Endothelial cell (in vitro differentiated cells): ENCODE measurements at places on chromosomes 2 and 18.

GRCh38 chr2:28926847-28927246, 32.4 kb downstream of the WDR43 start:
- no peak for DNase-seq

GRCh38 chr2:6917761-6918421, 679 bp downstream of the RNF144A start:
- DNase-seq: peak; percentile 49

DNA sequence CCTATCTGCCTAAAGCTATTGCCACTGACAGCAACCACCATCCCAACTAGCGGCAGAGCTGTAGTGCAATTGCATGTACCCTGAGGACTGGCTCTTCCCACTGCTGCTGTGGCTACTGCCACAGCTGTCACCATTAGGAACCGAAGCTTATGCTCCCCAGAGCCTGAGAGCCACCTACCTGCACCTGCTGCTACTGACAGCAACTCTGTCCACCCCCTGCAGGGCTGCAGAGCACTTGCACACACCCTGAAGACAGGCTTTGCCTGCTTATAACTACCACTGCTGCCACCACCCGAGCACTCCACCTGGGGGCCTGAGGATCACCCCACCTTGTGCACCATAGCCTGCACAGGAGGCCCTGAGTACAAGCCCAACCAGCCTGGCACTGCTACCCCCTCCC, 217.6 kb upstream of the FOSL2 start:
- no peak for DNase-seq

GRCh38 chr2:214365549-214365948, 45.3 kb upstream of the VWC2L start:
- DNase-seq: no peak

- DNase-seq: no peak
Observed at GRCh38 chr2:179729966-179730365, 131.4 kb downstream of the ZNF385B start.

DNA sequence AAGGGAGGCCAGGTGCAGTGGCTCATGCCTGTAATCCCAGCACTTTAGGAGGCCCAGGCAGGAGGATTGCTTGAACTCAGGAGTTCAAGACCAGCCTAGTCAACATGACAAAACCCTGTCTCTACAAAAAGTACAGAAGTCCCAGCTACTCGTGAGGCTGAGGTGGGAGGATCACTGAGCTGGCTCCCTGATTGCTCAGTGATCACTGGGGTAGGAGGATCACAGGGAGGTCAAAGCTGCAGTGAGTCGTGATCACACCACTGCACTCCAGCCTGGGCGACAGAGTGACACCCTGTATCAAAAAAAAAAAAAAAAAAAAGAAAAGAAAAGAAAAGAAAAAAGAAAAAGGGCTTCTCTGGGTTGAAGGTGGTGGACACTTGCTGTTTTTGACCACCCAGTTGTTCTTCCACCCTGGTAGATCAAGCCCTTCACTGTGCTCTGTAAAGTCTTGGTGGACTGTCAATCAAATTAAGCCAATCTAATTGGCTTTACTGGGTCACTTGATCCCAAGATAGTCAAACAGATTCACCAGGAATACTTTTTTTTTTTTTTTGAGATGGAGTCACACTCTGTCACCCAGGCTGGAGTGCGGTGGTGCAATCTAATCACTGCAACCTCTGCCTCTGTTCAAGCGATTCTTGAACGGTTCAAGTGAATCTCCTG, 191.6 kb downstream of the AGPS start:
- DNase-seq: no peak

- DNase-seq: no peak
Observed at GRCh38 chr2:61775956-61776570, 77.8 kb downstream of the FAM161A start.

DNA sequence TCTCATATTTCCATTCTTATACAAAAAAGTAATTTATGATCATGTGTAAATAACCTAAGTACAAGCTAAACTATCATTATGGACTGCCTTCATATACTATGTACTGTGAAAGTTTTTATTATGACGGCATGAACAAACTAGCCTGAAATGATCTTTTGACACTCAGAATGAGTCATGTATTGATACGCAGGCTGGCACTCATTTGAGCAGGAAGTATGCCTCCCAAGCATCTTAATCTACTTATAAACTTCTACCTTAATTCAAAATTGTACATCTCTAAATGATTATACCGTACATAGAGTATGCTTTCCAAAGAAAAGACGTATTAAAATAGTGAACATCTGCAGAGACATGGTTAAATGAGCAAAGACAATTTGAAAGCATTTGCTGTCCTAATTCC, 207.1 kb upstream of the SPOPL start:
- no peak for DNase-seq

GRCh38 chr2:152766928-152767327, 48.5 kb downstream of the ARL6IP6 start:
- no peak for DNase-seq

DNA sequence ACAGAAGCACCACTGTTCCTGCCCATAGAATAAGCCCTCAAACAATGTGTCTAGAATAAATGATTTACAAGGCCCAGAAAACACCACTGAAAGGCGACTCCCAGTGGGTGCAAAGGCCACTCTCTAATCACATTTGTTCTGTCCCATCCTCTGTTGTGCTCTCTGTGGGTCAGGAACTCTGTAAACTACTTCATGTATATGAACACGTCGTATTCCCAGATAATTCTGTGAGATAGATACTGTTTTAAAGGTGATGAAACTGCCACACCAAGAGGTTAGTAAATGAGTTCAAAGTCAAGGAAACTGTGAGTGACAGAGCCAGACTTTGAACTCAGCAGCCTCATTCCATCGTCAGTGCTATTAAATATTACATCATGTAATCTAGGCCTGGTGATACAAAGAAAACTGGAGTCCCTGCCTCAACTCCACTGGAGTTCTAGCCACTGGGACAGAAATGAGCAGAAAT, 269.7 kb upstream of the DCC start:
- DNase-seq: no peak

DNA sequence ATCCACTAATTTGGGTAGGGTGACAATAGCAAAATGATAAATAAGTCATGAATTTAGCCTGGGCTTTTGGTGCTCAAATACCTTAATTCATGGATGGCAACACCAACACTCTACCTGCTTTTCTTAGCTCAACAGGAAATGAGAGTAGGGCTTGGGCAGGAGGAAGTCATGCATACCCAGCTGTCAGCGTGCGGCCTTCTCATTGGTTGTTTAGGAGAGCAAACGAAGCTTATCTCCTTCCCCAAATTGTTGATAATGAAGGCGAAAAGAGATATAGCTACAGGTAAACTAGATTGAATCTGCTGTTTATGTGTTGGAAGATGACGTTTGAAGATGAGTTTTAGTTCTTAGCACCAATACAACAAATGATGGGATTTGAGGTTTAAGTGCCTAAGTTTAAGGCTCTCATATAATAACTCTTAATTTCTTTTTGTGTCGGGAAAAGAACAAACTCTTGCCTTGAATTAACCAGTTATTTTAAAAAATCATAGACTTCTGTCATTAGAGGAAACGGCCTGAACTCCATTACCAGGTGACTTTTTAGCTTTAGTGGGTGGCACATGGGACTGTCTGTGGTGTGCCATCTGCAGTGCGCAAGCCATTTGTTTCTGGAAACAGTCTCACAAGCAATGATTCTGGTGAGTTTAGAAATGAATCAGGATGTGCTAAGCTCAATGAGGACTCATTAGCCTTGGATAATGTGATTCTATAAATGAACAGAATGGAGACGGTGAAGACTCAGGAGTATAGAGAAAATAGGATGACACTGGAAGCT, 19.8 kb downstream of the MAP4K4 start:
- no peak for DNase-seq

- no peak for DNase-seq
Observed at GRCh38 chr18:5630900-5631413, 87.2 kb upstream of the EPB41L3 start.

DNA sequence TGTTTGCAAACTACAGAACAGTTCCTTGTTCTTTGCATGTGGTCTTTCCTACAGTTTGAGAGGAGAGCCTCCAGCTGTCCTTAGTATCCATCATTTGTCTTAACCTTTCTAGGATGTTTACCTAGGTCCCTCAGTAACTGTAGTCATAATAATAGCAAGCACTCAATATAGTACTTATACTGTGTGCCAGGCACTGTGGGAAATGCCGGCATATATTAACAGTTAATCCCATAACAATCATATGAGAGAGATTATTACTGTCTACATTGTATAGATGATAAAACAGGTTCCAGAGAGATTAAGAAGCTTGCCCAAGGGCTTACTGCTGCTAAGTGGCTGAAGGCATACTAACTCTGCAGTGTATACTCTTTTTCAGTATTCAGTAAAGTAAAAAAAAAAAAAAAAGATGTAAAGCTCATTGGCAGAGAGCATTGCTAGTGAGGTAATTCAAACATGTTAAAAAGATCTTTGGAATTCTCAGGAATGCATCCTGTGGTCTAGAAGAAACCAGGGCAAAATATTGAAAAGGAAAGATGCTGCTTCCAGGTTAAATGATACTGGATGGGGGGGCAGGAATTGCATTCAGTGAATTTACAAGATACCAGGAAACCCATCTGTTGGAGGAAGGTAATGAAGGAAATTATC, 72.3 kb downstream of the SPTBN1 start:
- no peak for DNase-seq

DNA sequence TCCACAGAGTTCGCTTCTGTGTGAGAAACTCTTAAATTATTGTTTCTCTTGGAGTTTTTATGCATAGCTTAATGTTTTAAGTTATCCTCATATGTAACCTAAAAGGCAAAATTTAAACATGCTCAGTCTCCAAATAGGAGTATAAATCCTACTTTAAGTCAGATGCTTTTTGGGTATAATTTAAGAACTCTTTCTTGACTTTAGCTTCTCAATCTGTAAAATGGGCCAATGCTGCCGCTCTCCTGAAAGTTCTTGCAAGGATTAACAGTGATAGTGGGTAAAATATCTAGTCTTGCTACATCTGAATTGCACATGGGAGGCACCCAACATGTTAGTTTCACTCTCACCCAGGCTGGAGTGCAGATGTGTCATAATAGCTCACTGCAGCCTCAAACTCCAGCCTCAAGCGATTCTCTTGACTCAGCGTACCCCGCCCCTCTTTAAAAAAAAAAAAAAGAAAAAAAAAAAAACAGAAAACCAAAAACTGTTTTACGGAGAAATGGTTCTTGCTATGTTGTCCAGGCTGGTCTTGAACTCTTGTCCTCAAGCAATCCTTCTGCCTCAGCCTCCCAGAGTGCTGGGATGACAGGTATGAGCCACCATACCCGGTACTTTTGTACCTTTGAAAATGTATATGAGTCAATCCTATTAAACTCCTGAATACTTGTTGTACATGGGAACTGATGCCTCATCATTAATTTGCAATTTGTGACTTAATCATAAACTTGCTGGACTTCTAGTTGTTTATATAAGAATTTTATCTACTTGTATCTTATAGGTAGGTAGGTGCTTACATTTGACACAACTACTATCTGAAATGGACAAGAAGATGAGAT, 1.8 kb downstream of the FBXO48 start:
- no peak for DNase-seq

- DNase-seq: no peak
Observed at GRCh38 chr18:25423760-25424159, 71.8 kb upstream of the ZNF521 start.

GRCh38 chr2:64122358-64122757, 21.9 kb downstream of the PELI1 start:
- DNase-seq: no peak

DNA sequence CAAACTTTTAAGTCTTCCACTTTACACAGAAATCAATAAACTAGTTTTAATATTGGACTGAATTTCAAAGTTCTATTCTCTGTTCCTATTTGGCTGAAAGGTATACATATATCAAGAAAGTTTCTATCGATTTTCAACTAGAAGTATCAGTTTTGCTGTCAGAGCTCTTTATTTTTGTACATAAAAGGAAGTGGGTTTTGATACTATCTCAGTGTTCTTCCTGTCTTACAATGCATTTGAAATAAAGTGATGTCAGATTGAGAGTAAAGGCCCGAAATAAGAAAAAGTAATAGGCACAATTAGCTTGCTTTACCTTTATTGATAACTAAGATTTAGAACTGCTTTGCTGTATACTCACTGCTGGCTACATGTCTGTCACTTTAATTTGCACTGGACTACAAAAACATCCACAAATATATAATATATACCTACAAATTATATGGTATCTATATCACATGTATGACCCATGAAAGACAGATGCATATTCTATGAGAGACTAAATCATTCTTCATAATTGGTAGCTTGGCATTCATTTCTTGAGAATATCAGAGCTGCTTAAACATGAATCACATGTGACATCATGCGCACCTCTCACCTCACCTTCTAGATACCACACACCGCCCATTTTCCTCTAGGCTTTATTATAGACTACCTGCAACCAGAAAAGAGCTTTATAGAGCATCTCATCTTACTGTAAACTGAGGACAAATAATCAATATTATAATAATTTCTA, 83.6 kb downstream of the ASXL2 start:
- DNase-seq: no peak

GRCh38 chr18:13562494-13563029, 163.8 kb downstream of the FAM210A start:
- no peak for DNase-seq

DNA sequence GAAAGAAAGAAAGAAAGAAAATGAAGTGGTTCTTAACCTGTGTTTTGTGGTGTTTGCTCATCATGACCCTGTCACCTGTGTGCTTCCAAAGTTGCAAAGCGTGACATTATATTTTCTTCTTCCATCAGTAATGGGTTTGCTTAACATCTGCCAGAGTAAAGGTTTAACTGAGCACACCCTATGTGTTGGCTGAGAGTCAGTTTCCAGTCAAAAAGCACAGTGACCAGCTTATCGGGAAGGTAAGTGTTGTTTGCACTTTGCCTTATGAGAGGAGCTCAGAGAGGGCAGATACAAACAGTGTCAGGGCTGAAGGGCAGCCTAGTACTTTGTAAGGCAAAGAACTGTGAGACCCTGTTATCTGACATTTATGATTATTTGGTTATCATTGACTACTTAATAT, 406.2 kb upstream of the CWC22 start:
- no peak for DNase-seq

GRCh38 chr2:73291093-73291460, 2.3 kb downstream of the EGR4 start:
- DNase-seq: peak; percentile 72

DNA sequence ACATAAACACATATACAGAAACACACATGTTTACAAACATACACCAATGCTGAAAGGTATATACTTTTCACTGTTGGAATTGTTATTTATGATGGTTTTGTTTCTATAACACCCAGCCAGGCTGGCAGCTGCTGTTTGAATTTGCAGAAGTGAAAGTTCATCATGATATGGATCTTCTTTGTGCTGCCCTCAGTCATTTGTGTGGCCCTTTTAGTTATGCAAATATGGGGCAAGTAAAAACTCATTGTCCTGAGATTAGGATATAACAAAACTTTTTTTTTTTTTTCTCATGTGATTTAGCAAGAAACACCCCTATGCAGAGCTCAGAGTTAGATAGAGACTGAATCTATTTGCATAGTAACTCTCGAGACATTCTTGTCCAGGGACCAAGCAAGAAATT, 714.1 kb downstream of the KCNJ3 start:
- no peak for DNase-seq

- DNase-seq: no peak
Observed at GRCh38 chr2:42930025-42930581, 137.7 kb upstream of the HAAO start.

DNA sequence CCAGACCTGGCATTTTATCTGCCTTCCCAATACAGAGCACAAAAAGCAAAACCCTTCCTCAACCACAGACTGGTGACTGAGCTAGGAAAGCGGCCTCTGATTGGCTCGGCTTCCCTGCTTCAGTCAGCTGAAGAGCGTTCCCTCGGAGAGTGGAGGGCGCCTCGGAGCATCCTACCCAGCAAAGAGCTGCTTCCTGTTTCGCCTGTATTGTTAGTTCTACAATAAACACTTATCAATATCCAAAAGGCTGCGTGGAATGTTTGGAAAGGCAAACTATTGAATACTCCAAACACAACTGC, 125.0 kb downstream of the CACNB4 start:
- DNase-seq: peak; percentile 45
